ENCODE measurements at places on chromosomes 3 and 15.

- no peak for DNase-seq
Observed at GRCh38 chr3:81695302-81695701, 66.1 kb downstream of the GBE1 start.

GRCh38 chr3:99620976-99621375, 17.4 kb upstream of the COL8A1 start:
- no peak for DNase-seq

DNA sequence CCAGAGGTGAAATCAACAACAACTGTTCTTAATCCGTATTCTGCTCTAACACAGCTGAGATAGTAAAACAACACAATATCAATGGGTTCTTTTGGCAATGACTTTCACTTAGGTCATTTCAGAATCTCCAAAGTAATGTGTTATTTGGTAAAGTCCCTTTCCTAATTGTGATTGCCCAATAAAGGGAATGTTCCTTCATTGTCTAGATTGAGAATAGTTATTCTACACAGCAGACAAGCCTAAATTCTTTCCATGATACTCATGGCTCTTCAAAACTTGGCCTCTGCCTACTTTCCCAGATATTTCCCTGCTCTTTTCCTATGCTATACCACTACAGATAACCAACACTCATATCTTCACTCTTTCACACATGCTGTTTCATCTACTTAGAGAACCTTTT, 219.8 kb downstream of the FMN1 start:
- DNase-seq: no peak

DNA sequence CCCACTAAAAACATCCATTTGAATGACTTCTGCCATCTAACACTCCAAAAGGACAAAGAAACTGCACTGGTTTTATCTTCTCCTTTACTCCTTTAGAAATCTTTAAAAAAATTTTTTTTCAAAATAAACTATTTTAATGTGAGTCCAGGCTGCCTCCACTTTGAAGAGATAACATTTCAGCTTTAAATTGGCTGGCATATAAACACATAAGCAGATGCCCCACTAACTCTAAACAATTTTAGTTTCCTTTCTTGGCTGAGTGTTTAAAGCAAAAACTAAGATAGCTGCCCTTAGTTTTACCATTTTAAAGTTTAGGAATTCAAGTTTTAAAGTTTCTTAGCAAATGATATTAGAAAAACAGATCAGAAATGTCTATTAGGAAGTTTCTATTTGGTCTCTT, 39.9 kb downstream of the PDZRN3 start:
- DNase-seq: no peak

- DNase-seq: no peak
Observed at GRCh38 chr3:33256249-33256648, 21.0 kb upstream of the FBXL2 start.

- peak; percentile 6 for DNase-seq
Observed at GRCh38 chr15:95559875-95560394, 770.6 kb upstream of the NR2F2 start.

- no peak for DNase-seq
Observed at GRCh38 chr15:71272932-71273331, 157.7 kb downstream of the THSD4 start.

- DNase-seq: no peak
Observed at GRCh38 chr3:190446573-190447279, 3.0 kb downstream of the TMEM207 start.

DNA sequence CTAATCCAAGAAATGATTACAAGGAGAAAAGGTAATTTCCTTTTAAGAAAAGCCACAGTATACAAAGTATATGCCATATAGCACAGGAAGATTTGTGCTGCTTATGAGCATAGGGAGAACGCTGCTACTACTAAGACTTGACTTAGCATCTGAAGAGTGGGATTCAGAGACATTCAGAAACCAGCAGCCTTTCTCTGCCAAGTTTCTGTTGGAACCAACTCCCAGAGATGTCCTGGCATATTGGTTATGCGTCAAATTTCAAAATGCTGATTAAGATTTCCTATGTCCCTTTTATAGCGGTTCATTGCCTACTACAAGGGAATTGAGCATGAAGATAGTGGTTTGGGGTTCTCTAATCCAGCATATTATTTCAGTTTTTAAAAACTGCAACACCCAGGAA, 4.9 kb downstream of the NR2E3 start:
- DNase-seq: no peak

DNA sequence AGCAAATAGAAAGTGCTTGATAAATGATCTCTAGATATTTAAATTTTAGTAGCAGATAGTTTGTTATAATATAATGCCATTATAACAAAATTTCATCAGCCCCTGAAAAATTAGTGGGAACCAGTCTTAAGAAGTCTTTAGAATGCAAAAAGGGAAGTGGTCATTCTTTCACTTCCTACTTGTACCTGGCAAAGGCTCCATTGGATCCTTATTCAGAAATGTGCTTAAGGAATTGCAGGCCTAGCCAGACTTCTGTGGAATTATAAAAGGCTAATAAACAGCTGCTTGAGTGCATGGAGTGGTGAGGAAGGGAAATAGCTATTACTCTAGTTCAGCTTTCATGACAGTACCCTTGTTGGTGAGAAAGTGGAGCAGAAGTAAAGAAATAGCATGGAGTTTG, 24.2 kb downstream of the PPM1L start:
- DNase-seq: no peak

DNA sequence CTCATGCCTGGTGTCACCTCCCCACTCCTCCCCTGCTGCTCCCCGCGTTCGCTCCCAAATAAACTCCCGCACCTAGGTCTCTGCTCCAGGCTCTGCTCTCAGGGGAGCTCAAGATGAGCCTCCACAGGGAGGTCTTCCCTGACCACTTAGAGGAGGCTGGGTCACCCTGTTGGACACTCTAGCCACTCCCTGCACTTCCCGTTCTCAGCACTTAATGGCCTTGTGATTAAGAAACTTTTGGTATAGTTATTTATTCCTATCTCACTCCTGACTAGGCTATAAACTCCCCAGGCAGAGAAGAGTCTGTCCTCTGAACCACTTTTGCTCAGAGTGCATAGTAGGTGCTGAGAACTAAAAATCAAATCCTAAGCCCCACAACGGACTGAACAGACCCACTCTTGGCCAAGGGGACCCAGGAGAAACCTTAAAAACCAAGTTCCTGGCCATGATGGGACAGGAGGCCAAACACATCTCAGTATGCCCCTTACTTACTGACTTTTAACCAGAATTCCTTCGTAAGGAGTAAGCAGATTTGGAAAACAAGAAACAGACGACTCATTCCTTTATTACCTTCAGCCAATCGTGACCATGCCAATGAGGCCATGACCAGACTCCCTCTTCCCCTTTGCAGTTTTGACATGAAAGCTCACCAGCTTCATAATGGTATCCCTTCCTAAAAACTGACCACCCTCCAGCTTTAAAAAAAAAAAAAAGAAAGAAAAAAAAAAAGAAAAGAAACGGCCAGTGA, 69.0 kb upstream of the HRH1 start:
- no peak for DNase-seq

DNA sequence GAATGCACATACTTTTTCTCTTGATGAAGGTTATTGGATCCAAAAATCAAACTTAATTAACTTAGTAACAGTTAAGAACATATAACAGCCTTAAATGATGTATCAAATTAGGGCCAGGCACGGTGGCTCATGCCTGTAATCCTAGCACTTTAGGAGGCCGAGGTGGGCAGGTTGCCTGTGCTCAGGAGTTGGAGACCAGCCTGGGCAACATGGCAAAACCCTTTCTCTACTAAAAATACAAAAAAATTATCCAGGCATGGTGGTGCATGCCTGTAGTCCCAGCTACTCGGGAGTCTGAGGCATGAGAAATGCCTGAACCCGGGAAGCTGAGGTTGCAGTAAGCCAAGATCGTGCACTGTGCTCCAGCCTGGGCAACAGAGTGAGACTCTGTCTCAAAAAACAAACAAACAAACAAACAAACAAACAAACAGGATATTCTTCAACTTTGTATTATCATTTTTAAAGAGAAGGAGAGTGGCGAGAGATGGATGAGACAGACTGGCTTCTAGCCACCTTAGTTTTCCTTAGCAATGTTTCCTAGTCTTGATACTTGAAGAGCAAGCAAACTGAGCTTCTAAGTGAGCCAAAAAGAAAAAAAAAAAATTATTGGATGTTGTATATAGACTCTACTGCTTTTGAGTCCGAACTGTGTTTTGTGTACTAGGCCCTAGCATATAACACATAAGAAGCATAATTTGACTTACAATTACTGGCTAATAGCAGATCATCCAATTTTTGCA, 13.8 kb downstream of the SPRED1 start:
- no peak for DNase-seq

- DNase-seq: peak; percentile 79
Observed at GRCh38 chr3:56918111-56918568, 116.4 kb upstream of the ARHGEF3 start.

All from activated CD4-positive, alpha-beta T cell treated with anti-CD3 and anti-CD28 coated beads for 48 hours (primary cell).